ENCODE measurements at places on chromosomes 3 and 15.
A peak's percentile ranks its signal among the peaks of the same experiment; 100 is the strongest.

GRCh38 chr15:25891081-25891480 lies 28.0 kb upstream of the ATP10A start:
- no peak for DNase-seq

DNA sequence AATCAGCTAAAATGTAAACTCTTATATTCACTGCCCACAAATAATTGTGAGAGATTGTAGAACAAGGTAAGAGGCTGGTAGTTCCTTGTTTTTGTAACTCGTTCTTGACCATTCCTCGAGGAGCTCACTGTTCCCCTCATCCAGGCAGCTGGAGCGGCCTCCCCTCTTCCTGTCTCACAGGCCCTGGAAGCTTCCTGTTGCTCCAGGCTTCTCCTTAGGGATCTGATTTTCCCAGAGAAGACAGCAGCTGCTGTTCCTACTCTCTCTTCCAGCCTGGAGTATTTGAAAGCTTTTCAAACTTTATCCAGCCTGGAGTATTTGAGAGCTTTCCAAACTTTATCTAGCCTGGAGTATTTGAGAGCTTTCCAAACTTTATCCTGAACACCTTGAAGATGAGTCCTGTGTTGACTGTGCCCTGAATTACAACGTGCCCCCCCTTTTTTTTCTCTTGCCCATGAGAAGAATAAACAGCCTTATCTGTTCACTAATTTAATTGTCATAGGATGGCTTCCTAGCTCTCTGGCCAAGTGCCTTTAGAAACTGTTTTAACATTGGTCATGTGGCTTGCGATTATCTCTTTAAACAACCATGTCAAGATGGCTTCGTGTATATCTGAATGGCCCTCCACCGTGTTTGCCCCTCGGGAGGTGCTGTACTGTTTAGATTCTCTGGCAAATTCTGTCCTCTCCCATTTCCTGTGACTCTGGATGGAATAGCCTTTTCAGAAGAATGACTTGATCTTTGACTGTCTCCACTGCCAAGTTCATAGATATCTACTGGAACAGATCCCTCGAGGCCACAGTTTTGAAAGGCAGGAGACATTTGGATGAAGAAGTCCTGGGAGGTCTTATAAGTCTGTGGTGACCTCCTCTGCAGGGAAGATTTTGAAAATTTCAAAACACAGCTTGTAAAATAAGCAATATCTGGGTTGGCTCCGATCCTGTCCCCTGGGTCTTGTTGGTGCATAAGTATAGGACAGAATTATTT lies 4.8 kb downstream of the ADAMTSL3 start:
- DNase-seq, result no peak

DNA sequence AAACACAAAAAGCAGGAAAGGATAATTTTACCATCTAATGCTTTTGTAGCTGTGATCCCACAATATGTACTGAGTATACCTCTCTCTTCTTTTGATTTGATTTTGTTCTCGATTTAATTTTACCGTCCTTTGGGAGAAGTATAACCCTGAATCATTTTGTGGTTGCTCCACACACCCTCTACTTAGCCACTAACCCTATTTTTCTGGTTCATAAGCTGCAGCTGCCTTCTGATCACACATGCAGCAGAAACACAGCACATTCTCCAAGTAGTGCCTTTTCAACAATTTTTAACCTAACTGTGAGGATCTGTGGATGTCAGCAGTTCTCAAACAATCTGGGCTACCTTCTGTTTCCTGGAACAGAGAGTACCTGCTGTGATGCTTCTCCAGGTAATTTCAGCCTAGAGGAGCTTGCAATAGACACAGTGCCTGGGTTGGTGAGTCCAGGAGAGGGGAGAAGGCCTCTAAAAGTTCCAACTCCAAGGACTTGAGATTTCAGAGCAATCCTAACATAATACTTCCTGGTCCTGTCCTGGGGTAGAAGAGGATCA lies 40.3 kb downstream of the HGD start:
- DNase-seq, result no peak

- no peak for DNase-seq
Measured at GRCh38 chr3:45258317-45258716, 32.2 kb upstream of the TMEM158 start.

DNA sequence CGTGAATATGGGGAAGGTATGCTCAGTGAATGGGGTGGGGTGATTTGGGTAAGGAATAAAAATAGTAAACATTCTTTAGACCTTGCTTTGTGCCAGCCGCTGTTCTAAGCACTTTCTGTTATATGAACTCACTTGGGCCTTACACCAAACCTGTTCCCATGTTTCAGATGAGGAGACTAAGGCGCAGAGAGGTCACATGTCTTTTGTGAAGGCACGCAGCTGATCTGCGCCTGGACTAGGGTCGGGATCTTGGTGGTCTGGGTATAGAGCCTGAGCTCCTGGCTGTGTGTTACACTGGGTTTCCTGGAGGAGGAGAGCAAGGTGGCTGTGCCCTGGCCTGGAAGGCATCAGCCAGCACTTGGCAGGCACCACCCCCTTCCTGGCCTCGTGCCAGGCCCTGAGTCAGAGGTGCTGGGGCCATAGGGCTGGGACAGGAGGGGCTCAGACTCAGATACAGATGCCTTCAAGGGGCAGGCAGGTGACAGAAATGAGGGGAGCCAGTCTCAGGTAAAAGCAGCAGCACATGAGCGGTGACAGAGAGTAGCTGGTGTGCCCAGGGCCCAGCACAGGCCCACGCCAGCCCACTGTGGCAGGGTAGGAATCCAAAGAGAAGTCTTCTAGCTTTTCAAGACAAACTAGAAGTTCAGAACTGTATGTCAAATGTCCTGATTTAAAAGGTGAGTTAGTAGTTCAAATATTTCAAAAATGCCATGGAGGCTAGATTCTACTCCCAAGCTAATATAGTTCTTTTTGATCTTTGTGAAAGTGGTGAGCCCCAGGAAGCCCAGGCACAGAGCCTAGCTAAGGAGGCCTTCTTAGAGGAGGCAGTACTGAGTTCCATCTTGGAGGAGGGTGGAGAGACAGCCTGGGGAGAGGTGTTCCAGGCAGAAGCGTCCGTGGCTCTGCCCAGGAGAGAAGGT lies 83.1 kb downstream of the DNAJB8 start:
- DNase-seq, result peak; percentile 52

GRCh38 chr15:95558916-95559315 lies 771.6 kb upstream of the NR2F2 start:
- DNase-seq, result no peak

DNA sequence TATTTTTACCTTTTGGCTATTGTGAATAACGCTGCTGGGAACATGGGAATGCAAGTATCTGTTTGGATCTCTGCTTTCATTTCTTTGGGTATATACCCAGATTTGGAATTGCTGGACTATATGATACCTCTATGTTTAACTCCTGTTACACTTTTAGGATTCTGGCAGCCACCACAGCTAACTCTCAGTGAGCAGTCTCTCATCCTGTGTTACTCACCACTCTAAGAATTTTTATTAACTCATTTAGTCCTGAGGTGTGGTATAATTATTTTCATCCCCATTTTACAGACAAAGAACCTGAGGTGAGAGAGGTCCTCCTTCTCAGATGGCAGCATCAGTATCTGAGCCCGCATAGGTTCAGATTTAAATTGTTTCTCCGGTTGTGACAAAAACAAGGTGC lies 1.1 kb downstream of the SPATA12 start:
- no peak for DNase-seq

- DNase-seq, result no peak
Measured at GRCh38 chr3:196886144-196886543, 18.4 kb downstream of the SENP5 start.

DNA sequence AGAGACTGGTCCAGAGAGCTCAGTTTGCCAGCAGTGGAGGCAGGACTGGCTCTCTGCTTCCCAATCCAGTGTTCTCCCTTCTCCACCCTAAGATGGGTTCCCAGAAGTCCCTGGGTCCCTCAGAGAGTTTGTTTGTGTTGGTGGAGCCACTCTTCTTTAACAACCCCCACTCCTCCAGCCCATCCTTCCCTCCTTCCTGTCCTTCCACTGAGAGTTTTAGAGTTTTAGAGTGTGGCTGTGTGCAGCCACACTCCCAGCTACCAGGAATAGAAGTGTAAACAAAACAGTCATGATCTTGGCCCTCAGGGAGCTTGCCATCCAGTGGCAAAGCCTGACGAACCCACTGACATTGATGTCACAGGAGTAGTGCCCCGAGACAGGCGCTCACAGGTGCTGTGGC lies 12.5 kb upstream of the FBLN2 start:
- DNase-seq, result no peak

- no peak for DNase-seq
Measured at GRCh38 chr3:123782488-123782887, 101.6 kb downstream of the MYLK start.

DNA sequence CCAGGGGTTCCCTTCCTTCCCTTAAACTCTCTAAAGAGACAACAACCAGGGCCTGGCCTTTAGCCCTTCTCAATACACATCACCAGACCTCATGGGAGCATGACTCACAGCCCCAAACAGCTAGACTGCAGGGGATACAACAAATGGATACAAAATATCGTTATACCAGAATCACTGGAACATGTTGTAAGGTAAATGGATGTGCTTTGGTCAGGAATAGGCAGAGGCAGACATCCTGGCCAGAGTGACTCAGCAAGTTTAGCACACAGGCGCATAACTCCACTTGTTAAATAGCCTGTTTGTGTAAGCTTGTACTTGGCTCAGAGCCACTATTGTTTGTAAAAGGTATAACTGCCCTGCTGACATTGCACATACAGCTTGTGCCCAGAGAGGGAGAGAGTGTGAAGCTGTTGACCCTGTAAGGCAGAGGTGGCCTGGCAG lies 18.3 kb downstream of the TMED3 start:
- DNase-seq, result no peak

DNA sequence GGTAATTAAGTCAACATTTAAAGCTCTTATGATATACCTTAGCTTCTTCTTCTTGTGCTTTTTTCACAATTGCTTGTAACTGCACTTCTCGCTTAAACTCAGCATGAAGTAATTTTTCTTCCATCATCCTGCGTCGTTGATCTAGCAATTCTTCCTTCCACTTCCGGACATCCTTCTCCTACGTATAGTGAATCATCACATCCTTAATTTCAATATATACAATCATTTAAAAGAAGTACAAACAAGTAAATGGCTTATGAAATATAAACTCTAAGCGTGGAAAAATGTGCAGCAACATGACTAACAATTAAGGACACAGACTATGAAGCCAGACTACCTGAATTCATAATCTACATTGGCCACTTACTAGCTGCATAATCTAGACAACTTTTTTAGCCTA lies 151.4 kb downstream of the SCAPER start:
- no peak for DNase-seq

DNA sequence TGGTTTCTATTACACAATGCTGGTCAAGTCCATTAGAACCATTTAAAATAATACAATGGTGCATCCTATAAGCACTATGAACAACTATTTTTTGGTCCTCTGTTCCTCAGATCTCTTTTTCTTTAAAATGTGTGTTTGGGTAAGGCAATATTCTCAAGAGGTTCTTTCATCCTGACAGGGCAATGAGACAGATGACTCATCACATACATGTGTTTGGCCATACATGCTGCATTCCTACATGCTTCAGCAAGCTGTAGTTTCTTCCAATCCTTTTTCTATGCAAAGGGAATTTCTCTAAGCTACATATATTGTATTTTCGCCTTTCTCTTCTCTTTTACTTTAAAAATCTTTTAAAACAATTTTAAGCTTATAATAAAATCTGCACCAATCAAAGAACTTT lies 52.7 kb downstream of the OTOL1 start:
- DNase-seq, result no peak

- DNase-seq, result no peak
Measured at GRCh38 chr15:67690936-67691335, 134.4 kb upstream of the SKOR1 start.

DNA sequence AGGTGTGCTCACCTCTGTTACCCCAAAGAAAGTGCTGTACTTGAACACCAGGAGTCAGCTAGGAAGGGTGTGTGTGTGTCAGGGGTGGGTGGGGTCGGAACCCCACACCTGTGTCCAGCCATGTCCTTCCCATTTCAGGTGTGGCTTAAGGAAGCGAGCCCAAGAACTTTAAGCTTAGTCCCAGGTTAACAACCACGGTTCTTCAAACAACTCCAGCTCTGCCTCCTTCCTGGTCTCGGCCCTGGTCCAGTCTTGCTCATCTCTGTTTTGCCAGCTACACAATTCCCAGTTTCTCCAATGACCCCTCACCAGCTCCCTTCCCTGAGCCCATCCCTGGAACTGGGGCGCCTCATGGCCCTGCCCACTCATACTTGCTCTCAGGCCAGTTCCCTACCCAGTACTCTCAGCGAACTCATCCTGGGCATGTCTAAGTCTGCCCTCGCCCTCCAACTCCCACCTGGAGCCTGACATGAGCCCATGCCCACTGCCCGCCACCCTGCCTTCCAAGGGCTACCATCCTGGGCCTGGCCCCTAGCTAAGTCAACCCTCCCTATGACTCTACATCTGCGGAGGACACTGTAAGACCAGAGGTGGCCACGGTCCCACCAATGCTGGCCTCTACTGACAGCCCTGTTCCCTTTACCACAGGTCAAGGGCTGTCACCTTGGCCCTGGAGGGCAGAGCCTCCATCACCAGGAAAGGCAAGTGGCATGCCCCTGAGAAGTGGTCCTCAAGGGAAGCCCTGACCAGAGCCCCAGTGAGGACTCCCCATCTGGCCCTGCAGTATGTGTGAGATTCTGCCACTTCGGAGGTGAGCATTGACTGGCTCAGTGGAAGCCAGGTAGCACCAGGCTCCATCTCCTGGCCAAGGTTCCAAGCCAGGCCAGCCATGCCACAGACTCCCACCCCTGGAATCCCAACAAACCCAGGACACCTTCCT lies 9.2 kb downstream of the POC1A start:
- no peak for DNase-seq

- DNase-seq, result no peak
Measured at GRCh38 chr3:31249545-31249944, 283.2 kb upstream of the STT3B start.

- DNase-seq, result no peak
Measured at GRCh38 chr15:42148808-42149492, 7.5 kb downstream of the PLA2G4F start.

GRCh38 chr15:68706931-68707330 lies 113.8 kb downstream of the ANP32A start:
- no peak for DNase-seq

GRCh38 chr3:120461416-120461815 lies 10.6 kb upstream of the FSTL1 start:
- no peak for DNase-seq

- DNase-seq, result no peak
Measured at GRCh38 chr3:58214484-58215316, 3.9 kb upstream of the DNASE1L3 start.

GRCh38 chr15:62612771-62613170 lies 429.8 kb upstream of the TPM1 start:
- DNase-seq, result no peak

DNA sequence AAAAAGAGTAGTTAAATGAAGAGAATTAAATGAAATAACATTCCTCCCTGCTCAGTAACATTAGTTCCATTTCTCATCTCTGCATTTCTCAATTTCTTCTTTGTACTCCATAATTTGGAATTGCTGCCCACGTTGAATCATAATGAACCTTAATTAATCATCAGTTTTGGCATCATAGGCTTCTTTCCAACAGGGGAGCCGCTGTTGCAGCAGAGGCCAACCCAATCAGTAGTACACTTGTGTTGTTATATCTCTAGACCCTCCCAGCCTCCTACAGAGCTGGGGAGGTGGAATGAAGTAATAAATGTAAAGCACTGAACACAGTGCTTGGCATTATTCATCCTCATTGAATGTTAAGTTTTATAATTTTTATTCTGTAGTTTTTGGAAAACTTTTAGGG lies 240.7 kb downstream of the CHST2 start:
- DNase-seq, result no peak

All from stimulated activated CD8-positive, alpha-beta memory T cell treated with anti-CD3 and anti-CD28 coated beads, Interleukin-12 subunit alpha, Interleukin-12 subunit beta, amount 100 ng/mL, for 4 hours (primary cell).